K562 (cell line): ENCODE measurements at places on chromosomes 13 and 19. TPM values are rescaled to one million over a fixed set of nuclear protein-coding genes. Genes with fewer than 3 reads are reported as not detected.

- no peaks in the 10 kb centered on the region for H3K27me3 ChIP-seq
- H3K27ac ChIP-seq, result peak overlapping the region; percentile 45; the same call in 2 of the 3 replicates
- H3K4me3 ChIP-seq, result no peak overlapping the region
- H3K4me1 ChIP-seq, result peaks cover 53% of the 10 kb centered on the region
- peaks cover 54% of the 10 kb centered on the region for H3K36me3 ChIP-seq
These were observed 4.4 kb downstream of the AKT2 start for GRCh38 chr19:40280608-40281221.

- DNase-seq, result peak; percentile 61
- H3K4me3 ChIP-seq, result peak within 1 kb of the TSS; percentile 79
- H3K4me1 ChIP-seq, result peaks cover 92% of the 10 kb centered on the region
- H3K36me3 ChIP-seq, result peaks cover 39% of the 10 kb centered on the region
These were observed at the start of gene ICAM5 for GRCh38 chr19:10289836-10290356. Gene ICAM5, plus strand, starts transcription at chr19:10289952. Its CDS starts 92 bp downstream, at chr19:10290044.

DNA sequence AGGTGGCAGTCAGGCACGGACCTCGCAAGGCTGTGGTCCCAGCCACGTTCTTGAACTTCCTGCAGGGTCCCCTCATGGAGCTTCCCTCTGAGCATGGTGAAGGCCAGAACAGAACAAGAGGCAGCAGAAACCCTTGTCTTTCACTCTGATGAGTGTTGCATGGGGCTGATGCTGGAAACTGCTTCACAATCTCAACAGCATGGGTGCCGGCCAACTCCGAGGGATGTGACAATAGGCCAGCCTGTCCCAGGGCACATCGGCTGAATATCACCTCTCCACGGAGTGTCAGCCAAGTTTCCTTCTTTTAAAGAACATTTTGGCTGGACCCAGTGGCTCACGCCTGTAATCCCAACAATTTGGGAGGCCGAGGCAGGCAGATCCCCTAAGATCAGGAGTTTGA lies 173.9 kb downstream of the FOXO1 start:
- H3K27ac ChIP-seq, result no peak overlapping the region
- no peaks in the 10 kb centered on the region for H3K4me1 ChIP-seq
- no peaks in the 10 kb centered on the region for H3K36me3 ChIP-seq
- no peak overlapping the region for H3K4me3 ChIP-seq

GRCh38 chr13:109787135-109787954 lies 962 bp upstream of the IRS2 start:
- peak; percentile 41 for DNase-seq
- H3K36me3 ChIP-seq, result no peaks in the 10 kb centered on the region
- peak overlapping the region; percentile 82 for H3K27ac ChIP-seq
- H3K27me3 ChIP-seq, result no peaks in the 10 kb centered on the region
- peak overlapping the region; percentile 70 for H3K4me3 ChIP-seq
- H3K4me1 ChIP-seq, result peaks cover 19% of the 10 kb centered on the region

- no peak overlapping the region for H3K27ac ChIP-seq
- peaks cover 11% of the 10 kb centered on the region for H3K4me1 ChIP-seq
- peaks cover 16% of the 10 kb centered on the region; the same call in 1 of the 2 replicates for H3K27me3 ChIP-seq
- H3K36me3 ChIP-seq, result peaks cover 7% of the 10 kb centered on the region; the same call in 2 of the 3 replicates
- H3K4me3 ChIP-seq, result no peak overlapping the region
These were observed 128.8 kb downstream of the STK24 start for GRCh38 chr13:98447881-98448641.

- peaks cover 26% of the 10 kb centered on the region for H3K27me3 ChIP-seq
- peak; percentile 93 for DNase-seq
- no peak overlapping the region for H3K27ac ChIP-seq
- peak overlapping the region; percentile 64 for H3K4me3 ChIP-seq
- H3K36me3 ChIP-seq, result no peaks in the 10 kb centered on the region
- H3K4me1 ChIP-seq, result peaks cover 26% of the 10 kb centered on the region
These were observed 12.1 kb upstream of the PSMD8 start for GRCh38 chr19:38362076-38362945.

ZNF426 gene
- total RNA-seq, result 10.9 and 11.3 TPM in 2 replicates

KIR2DL3 gene
- not detected in 2 replicates for total RNA-seq

ZC3H13 gene
- total RNA-seq, result 19.0 and 25.1 TPM in 2 replicates

TMPRSS9 gene
- 0.11 TPM in 1 of 2 replicates, not detected in the other for total RNA-seq

CASP14 gene
- total RNA-seq, result not detected in 2 replicates
